ENCODE measurements at places on chromosomes 5 and 9.

- DNase-seq, result no peak
Observed at GRCh38 chr5:151585970-151586369, 5.2 kb downstream of the FAT2 start.

DNA sequence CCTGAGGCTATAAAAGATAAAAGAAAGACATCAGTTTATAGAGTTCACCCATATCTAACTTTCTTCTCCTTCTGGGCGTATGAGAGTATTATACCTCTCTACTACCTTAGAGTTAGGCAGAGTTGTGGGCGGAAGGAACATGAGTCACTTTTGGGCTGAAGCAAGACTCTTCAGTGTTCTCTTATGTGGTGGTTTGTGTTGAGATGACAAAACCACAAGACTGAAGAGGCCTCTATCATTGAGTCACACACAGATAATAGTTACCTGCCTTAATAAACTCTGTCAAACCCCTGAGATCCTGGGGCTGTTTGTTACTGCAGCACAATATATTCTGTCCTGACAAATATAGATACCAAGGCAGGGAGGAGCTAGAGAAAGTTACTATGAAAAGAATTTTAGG is 184.2 kb downstream of the EFNA5 start:
- DNase-seq, result peak; percentile 72

GRCh38 chr5:126837906-126838539 is 61.1 kb downstream of the LMNB1 start:
- no peak for DNase-seq

- DNase-seq, result peak; percentile 71
Observed at GRCh38 chr5:157108976-157109375, at the start of gene HAVCR2. TSS of gene HAVCR2 (minus strand) at chr5:157109044. CDS start at chr5:157108983, 61 bp downstream.

GRCh38 chr5:119079318-119079921 is 8.5 kb downstream of the DMXL1 start:
- peak; percentile 66 for DNase-seq

- no peak for DNase-seq
Observed at GRCh38 chr9:137989999-137990715, 112.6 kb downstream of the CACNA1B start.

DNA sequence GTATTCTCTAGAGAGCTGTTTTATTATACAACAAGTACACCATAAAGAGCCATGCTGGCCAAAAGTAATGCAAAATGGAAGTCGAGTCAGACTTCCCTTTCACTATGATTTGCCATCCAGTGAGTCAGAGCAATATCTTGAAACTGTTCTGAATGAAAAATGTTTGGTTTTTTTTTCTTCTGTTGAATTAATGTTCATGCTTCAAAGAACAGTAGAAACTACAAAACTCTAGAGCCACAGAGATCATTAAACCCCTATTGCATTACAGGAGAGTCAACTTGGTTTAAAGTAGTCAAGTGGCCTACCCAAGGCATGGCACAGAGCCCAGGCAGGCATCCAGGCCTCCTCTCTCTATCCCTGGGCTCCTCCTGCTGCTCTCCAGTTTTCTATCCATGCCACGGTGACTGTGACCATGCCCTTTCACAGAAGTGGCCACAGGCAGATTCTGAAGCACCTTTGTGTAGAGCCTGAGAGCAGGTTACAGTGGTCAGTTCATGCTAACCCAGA is 358.9 kb downstream of the DEPDC1B start:
- DNase-seq, result no peak

DNA sequence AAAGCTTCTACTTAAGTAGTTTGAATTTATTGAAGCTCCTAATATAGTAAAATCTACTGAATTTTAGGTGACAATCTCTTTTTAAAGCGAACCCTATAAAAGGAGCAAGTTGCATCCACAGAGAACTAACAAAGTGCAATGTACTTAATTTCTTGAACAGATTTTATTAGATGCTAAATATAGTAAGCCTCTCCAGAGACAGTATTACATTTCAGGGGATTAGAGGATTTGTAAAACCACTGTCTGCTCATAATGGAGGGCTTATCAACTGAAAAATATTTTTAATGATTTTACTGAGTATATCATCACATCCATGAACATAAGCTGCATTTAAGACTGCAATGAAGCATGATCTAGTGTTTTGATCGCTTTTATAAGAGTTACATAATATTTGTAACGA is 230.0 kb upstream of the EFNA5 start:
- DNase-seq, result no peak

DNA sequence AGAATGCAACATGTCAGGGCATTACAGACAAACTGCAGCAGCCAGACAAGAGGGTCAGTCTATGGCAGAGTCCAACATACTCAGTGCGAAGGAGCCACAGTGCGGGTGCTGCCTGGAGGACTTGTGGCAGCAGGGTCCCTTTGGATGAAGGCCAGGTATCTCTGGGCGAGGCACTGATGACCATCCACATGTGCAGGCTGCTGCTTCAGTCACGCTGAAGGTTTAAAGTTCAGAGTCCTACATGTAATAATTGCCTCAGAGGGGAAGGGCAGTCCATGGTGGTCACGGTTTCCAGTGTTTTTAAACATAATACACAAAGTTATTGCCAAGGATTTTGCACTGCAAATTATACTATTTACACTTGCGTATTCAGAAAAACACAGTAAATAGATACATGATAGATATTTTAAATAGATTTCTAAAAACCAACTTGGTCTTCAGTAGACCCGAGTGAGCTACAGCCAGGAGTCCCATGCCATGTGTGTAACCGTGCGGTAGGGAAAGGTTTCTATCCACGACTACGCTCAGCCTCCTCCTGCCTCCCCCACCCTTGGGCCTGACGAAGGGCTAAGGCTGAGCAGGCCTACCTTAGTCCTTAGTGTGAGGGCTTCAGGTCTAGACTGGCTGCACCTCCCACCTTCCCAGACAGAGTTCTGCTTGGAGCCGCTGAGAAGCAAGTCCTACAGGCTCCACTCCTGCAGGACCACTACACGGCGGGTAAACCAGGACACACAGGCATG is 76.2 kb downstream of the GPR21 start:
- DNase-seq, result no peak

GRCh38 chr5:53405396-53405795 is 75.0 kb upstream of the FST start:
- no peak for DNase-seq

DNA sequence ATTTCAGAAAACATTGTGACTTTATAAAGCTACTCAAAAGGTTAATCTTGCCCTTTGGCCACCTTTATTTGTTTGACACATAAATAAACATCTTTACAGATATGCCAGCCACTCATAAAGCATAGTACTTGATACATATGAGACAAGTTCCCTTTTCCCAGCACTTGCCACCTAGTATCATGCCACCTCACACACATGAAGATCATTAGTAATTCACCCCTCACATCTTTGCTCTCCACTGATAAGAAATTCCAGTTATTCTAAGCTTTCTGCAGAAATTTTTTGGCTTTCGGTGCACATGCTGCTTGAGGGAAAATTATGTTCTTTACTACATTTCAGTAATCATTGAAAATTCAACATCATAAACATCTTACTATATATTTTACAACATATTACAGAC is 59.1 kb downstream of the DEPDC1B start:
- no peak for DNase-seq

DNA sequence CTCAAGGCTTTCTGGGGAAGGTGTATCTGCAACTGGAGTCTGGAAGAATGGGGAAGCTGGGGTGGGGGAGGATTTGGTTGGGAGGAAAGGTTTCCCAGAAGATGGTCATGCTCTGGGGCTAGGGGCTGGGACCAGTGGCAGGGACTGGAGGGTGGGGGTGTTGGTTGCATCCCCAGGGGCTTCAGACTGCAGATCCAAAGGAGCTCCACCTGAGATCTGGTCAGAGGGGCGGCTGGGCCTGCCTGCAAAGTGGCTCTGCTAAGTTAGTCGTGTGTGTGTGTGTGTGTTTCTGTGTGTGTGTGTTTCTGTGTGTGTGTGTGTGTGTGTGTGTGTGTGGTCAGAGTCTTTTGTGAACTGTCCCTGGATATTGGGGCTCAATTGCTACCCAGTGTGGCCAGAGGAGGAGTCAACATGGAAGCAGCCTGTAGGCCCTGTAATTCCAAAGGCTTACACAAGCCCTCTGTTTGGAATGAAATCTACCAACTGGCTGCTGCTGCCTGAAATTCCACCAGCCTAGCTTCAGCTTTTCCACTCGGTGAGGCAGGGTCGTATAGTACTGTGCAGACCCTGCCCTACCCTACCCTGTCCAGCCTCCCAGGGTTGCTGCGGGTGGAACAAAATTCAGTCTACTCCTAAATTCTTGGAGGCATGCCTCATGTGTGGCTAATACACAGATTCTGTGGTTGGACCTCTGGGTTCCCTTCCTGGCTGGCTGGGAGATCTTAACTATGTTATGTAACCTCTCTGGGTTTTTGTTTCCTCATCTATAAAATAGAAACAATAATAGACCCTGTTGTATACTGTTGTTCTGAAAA is 12.5 kb upstream of the SYNPO start:
- DNase-seq, result no peak

- no peak for DNase-seq
Observed at GRCh38 chr9:27990524-27990923, 417.2 kb upstream of the C9orf72 start.

DNA sequence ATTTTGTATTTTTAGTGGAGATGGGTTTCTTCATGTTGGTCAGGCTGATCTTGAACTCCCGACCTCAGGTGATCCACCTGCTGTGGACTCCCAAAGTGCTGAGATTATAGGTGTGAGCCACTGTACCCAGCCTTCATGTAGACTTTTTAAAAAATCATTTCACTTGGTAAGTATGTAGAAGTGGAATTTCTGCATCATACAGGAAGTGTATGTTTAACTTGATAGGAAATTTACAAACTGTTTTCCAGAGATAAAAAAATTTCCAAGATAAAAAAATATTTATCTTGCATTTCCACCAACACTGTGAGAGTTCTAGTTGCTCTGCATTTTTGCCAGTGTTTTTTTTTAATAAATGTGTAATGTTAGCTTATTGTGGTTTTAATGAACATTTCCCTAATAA is 155.8 kb downstream of the ZNF608 start:
- no peak for DNase-seq

GRCh38 chr5:10642367-10642766 is 78.5 kb downstream of the ANKRD33B start:
- DNase-seq, result no peak

GRCh38 chr9:38319496-38320173 is 72.9 kb upstream of the ALDH1B1 start:
- DNase-seq, result no peak

DNA sequence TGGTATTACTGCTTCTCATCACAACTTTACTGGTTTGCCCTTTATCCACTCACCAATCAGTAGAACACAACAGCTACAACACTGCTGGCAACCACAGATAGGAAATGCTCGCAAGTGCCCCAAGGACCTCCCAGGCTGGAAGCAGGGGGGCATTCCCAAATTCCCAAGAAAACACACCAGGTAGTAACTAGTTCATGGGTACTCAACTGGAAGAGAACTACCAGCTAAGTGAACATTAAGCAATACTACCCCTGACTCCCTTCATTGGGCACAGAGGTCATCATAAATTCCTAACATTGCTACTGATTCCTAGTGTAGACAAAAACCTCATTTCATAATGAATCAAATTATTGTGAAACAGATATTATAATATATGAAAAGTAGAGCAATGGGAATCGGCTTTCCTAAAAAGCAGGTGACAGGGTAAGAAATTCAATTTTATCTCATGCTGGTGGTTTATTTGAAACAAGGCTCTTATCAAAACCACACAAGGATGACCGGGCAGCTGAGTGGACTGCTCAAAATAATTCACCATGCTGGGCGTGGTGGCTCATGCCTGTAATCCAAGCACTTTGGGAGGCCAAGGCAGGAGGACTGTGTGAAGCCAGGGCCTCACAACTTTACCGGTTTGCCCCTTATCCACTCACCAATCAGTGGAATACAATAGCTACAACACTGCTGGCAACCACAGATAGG is 81.6 kb downstream of the TLE1 start:
- DNase-seq, result no peak

DNA sequence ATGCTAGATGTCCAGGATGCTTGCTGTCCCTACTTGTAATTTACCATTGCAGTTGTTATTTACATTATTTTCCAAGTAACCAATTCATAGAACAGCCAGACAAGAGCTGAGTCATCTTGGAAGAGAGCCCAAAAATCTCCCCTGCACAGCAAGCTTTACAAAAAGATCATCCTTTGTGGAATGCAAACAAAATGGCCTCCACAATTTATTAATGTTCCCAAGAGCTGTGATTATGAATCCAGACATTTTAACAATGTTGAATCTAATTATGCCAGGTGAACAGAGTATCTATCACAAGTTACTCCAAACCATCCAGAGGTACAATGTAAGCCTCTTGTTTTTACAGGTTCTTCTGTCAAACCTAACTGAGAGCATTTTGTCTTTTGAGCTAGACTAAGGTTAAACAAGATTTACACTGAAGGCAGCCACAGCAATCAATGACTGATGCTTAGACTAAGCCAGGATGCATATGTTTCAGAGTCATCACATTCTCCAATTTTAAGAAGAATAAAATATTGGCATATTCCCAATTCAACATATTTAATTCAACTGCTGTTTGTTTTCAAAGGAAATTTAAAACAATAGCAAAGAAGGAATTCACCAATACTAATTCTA is 95.3 kb upstream of the SLC12A2 start:
- no peak for DNase-seq

- no peak for DNase-seq
Observed at GRCh38 chr5:68027519-68027918, 188.0 kb upstream of the PIK3R1 start.

DNA sequence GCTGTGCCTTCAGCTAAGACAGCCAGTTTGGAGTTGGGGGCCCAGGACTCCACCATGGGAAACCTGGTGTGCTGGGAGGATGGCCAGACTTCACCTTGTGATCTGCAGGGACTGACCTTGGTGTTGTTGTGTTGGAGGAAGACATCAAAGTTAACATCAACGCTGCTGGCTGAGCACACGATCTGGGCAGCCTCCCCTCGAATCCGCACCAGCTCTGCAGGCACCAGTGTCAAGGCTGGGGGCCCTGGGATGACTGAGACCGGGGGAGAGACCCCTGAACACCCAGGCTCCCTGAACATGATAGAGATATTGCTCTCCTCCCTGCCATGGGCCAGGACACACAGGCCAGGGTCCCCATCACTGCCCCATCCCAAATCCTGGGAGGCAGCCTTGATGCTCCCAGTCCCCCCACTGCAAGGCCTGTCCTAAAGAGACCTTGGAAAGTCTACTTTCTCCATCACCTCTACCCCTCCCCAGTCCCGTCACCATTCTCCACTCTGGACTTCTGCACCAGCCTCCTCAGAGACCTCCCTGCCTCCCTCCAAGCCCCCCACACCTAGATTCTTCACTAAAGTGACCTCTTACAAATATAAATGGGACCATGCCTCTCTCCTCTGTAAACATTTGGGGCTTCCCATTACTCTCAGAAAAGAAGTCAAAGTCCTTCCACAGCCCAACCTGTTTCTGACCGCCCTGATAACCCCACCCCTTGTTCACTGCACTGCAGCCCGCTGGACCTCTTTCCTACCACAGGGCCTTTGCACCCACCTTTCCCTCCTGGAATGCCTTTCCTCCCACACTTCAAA is 8.2 kb downstream of the CSF1R start:
- no peak for DNase-seq

Data from activated effector memory CD4-positive, alpha-beta T cell treated with anti-CD3 and anti-CD28 coated beads, Interleukin-2, amount 50 U/mL, for 16 hours (primary cell).